Activated CD4-positive, alpha-beta T cell treated with anti-CD3 and anti-CD28 coated beads, Interleukin-2, amount 10 ng/mL, durations not matched to agents 7 days and 5 days (primary cell): ENCODE measurements at places on chromosomes 6 and 20.

- peak; percentile 77 for DNase-seq
Observed at GRCh38 chr6:73394577-73395354, at the start of gene DDX43. Gene DDX43, plus strand, starts transcription at chr6:73394828. Its CDS starts 78 bp downstream, at chr6:73394906.

DNA sequence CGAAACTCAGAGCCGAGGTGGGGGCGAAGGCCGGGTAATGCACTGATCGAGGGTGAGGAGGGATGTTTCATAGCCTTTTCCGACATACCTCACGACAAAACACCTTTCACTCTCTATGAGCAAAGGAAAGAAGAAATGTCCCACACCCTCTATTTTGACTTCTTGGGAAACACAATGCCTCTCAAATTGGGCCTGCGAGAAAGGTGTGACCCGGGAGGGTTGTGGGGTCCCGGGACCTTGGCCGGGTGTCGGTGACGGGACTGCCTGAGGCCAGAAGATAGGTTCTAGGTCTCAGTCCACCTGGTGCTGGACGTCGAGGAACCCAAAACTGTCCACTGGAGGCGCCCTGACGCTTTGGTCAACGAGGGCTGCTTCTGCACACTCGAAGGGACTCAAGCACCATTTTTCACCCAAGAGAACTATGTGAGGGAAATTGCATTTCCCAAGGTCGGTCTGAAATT lies 41.1 kb upstream of the OSTM1 start:
- DNase-seq, result no peak

GRCh38 chr6:45587229-45588060 lies 209.7 kb upstream of the SUPT3H start:
- no peak for DNase-seq

DNA sequence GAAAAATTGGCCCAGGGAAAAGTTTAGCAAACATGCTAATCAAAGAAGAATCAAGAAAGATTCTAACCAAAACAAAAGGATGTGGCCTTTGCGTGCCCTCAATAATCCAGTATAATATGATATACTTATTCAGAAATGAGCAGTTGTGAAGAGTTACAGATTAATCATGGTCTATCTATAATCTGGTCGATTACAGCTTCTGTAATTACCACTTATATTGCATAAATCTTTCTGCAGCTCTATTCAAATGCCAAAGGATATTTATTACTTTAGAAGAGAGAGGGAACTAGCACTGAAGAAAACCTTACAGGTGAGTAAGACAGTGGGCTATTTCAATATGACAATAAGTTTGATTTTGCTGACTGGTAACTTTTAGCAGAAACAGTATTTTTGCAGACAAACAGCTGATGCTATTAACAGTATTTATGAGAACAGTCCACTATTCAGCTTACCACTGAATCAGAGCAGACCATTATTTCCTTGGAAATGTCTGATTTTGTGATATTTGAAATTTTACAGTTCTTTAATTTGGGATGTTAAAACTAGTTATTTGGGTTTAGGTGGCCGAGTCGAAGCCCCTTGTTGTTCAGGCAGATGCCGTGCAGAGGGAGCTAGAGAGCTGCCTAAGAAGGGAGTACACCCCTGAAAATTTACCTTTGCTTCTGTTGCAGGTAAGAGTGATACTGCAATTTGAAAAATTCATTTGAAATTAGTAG lies 92.2 kb downstream of the CEP57L1 start:
- peak; percentile 63 for DNase-seq

DNA sequence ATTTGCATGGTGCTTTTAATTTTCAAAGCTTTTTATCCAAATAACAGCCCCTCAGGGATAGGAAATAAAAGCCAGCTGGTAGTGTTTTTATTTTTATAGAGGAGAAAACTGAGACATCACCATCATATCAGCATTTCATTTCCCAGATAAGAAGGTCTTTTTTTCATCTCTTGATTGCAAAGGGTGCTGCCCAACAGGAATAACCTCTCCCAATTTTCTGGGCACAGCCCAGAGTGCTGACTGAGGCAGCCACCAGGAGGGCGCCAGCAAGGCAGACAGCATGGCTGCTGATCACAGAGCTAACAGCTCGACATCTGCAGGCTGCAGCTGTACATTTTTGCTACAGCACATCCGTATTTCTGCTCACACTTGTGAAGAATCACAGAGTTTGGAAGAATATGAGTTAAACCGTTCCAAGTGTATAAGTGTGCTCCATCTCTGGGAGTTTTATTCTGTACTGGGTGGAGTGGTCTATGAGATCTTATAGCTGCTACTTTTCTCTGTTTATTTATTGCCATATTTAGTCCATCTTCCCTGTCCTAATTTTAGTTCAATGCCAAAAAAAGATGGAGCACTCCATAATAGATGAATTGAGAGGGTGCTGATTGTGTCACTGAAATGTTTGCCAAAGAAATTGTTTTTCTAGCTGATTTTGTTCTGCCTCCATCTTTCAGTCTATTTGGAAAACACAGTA lies 85.5 kb upstream of the C20orf144 start:
- DNase-seq, result no peak

GRCh38 chr6:6582131-6582530 lies 6.4 kb upstream of the LY86 start:
- no peak for DNase-seq

DNA sequence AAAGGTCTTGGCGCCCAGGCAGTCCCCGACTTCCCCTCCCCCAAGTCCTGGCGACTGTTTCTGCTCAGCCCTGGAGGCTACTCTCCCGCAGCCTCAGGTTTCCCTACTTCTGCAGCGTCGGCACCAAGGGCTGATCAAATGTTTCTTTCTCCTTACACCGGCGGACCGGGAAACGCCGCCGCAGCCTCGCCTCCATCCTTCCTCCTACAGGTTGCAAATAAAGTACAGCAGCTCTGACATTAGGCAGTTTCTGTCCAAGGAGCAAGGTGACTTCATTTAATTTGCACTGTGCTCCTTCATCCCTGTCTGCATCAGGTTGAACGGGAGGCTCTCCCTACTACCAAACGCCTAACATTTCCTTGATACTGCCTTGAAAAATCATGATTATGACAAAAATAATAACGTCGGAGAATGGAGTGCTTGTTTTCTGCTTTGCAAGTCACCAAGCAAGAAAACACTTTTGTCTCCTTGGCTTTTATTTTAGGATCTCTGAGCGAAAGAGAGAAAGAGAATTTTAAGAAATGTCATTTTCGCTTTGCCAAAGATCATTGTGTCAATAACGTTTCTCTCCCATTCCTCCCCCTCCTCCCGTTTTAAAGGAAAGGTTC lies 1.0 kb downstream of the CLIC5 start:
- no peak for DNase-seq

GRCh38 chr20:46293084-46293483 lies 15.2 kb downstream of the CDH22 start:
- peak; percentile 11 for DNase-seq

DNA sequence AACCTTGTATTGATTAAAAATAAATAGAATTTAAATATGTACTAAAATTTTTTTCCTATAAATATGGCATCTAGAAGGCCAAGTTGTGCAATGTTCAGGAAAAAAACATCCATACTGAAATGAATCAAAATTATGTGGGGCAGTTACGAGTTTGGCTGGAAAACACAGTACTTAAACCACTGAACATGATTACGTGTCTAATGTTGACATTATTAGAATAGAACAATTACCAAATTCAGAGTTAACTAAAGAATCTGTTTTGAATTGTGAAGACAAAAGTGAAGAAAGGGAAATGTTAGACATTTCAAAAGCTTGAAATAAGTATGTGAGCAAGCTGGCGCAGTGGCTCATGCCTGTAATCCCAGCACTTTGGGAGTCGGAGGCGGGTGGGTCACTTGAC lies 57.2 kb downstream of the KLHL31 start:
- DNase-seq, result no peak

GRCh38 chr20:51497542-51498467 lies 44.7 kb downstream of the NFATC2 start:
- DNase-seq, result peak; percentile 47

- no peak for DNase-seq
Observed at GRCh38 chr20:64091770-64092169, 7.6 kb upstream of the LKAAEAR1 start.

DNA sequence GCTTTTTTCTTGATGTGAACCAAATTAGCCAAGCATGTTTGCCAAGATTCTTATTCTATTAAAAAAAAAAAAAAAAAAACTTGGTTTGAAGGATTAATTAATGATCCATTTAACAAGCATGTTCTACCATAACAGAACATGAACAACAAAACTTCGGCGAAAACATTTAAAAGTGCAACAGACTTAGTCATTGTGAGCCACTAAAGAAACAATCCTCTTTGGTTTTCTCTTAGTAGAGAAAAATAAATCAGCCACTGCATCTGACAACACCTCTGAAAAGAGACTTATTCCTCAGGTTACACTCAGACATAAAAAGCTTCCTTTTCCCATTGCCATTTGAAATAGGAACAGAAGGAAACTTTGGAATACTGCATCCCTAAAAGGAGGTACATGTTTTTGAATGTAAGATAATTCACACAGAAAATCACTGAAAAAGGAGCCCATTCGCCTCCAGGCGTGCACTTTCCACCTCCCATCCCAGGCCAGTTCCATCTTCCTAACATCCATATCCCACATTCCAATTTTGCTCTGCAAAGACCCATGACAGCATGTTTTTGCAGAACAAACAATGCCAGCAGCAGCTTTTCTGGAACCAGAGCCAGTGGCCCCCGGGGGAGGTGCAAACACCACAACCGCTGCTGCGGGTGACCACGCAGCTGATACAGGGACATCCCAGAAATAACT lies 79.5 kb downstream of the ZMYND8 start:
- no peak for DNase-seq

GRCh38 chr20:47370850-47371782 lies 14.6 kb upstream of the ZMYND8 start:
- DNase-seq, result no peak

DNA sequence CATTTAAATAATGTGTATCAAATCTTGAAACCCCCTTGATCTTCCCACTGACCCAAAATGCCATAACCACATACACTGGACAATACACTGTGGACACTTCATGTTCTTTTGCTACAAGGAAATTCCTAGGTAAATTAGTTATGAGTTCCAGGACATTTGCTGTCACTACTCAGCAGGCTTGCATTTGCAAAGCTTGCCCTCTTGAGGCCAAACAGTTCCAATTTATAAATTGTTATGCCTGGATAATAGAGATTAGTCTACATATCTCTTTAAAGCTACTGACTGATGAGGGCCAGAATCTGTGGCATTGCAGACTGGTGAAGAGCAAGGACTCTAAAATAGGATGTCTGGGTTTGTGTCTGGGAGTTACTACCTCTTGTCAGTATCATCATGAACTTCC lies 17.4 kb upstream of the RAB32 start:
- no peak for DNase-seq
